ENCODE measurements at places on chromosomes 2 and 18.
A peak's percentile ranks its signal among the peaks of the same experiment; 100 is the strongest.

GRCh38 chr18:9914584-9915290 lies 921 bp downstream of the VAPA start:
- peak overlapping the region; percentile 99 for H3K27ac ChIP-seq
- peak; percentile 29 for DNase-seq
- peaks cover 9% of the 10 kb centered on the region for H3K4me1 ChIP-seq
- peak overlapping the region; percentile 97 for H3K4me3 ChIP-seq
- H3K27me3 ChIP-seq: no peaks in the 10 kb centered on the region

DNA sequence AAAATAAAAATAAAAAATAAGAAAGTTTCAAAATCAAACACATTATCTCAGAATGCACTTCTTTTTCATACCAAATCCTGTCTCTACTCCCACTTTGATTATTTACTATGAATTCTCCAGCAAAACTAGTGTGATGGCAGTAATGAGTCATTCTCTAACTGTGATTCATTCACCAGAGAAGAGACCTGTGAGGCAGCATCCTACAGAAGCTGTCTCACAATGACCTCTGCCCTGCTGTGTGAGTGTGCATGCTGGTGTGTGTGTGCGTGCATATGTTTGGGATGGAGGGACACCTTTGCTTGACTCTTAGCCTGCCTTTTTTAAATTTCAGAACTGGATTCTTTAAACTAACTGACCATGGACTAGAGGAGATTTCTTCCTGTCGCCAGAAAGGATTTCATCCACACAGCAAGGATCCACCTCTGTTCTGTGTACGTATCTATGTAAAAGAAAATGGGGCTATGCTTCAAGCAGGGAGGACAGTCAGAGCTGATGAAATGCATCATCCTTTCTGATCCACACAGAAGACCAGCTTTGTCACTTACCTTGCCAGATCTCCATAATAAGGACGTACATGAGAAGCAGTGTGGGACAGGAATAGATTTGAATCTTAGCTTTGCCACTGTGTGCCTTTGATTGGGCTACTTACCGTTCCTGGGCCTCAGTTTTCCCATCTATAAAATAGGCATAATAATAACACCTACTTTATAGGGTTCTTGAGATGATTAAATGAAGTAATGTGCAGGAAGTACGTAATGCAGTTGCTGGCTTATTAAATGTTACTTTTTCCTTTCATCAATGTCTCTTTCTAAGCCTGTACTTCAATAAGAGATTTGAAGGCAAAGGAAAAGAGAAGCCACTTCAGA lies 31.2 kb downstream of the STAMBP start:
- no peaks in the 10 kb centered on the region for H3K27me3 ChIP-seq
- no peak overlapping the region for H3K27ac ChIP-seq
- H3K36me3 ChIP-seq: peaks cover 81% of the 10 kb centered on the region
- no peaks in the 10 kb centered on the region for H3K4me1 ChIP-seq
- DNase-seq: no peak

- no peak for DNase-seq
- H3K4me3 ChIP-seq: no peak overlapping the region
- no peaks in the 10 kb centered on the region for H3K4me1 ChIP-seq
- no peak overlapping the region for H3K27ac ChIP-seq
- no peaks in the 10 kb centered on the region for H3K27me3 ChIP-seq
These were observed 35.8 kb downstream of the SPOPL start for GRCh38 chr2:138537170-138537915.

DNA sequence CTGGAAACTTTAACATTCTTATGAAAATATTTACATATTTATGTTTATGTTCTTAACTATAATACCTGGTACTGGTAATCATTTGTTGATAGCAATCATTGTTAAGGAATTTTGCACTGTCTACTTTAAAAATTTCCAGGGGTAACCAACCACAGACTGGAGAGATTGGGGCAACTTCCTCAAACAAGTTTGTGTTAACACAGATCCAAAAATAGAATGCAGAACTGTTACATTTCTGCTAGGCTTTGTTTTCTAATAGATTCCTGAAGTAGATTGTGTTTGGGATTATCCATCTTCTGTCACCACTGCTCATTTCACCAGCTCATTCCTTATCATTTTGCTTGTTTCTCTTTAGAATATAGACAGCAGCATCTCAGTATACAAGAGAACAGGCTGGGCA lies 23.7 kb downstream of the RNF125 start:
- no peak for DNase-seq
- no peak overlapping the region for H3K4me3 ChIP-seq
- H3K4me1 ChIP-seq: no peaks in the 10 kb centered on the region
- no peaks in the 10 kb centered on the region for H3K36me3 ChIP-seq
- no peak overlapping the region for H3K27ac ChIP-seq
- H3K27me3 ChIP-seq: no peaks in the 10 kb centered on the region

DNA sequence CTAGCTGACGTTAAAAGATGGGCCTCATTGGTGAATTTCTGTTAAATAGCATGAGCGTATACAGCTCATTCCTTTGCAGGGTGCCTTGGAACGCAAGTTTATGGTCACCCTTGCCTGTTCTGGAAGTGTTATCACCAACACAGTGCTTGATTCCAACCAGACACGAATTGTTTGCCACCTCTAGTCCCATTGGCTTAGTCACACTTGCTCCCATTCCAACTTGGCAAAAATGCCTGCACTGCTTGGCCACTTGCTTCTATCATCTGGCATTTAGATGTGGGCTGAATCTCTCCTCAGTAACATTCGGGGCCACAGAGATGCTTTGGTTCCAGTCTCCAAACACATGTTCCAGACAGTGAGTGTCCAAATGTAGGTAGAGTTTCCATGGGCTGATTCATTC lies 27.5 kb upstream of the ACVR1 start:
- no peak overlapping the region for H3K27ac ChIP-seq
- no peaks in the 10 kb centered on the region for H3K4me1 ChIP-seq
- H3K27me3 ChIP-seq: no peaks in the 10 kb centered on the region
- no peak overlapping the region for H3K4me3 ChIP-seq

Measured in ascending aorta (tissue), 2 donors.